ENCODE measurements at places on chromosomes 16 and 17. TPM values are rescaled to one million over a fixed set of nuclear protein-coding genes. Genes with fewer than 3 reads are reported as not detected.

The CES3 gene
- total RNA-seq, result 0.24 TPM

The PDILT gene
- not detected for total RNA-seq

The TP53TG3B gene
- total RNA-seq, result not detected

The TBC1D3G gene
- not detected for total RNA-seq

The CTRB2 gene
- total RNA-seq, result not detected

The CCNF gene
- total RNA-seq, result 23.3 TPM

The TBC1D3B gene
- not detected for total RNA-seq

The RDM1 gene
- total RNA-seq, result 0.80 TPM

The C16orf96 gene
- not detected for total RNA-seq

The MT4 gene
- total RNA-seq, result not detected

The KRTAP4-9 gene
- not detected for total RNA-seq

The CDRT15L2 gene
- total RNA-seq, result not detected
